Fibroblast of the aortic adventitia (primary cell): ENCODE measurements at places on chromosomes 2 and 18. TPM values are rescaled to one million over a fixed set of nuclear protein-coding genes. Genes with fewer than 3 reads are reported as not detected.

Gene ZBTB7C
- total RNA-seq: 0.09 and 0.41 TPM in 2 replicates

- peak; percentile 94 for DNase-seq
Measured at GRCh38 chr2:58042486-58042970, 4.1 kb upstream of the VRK2 start.

DNA sequence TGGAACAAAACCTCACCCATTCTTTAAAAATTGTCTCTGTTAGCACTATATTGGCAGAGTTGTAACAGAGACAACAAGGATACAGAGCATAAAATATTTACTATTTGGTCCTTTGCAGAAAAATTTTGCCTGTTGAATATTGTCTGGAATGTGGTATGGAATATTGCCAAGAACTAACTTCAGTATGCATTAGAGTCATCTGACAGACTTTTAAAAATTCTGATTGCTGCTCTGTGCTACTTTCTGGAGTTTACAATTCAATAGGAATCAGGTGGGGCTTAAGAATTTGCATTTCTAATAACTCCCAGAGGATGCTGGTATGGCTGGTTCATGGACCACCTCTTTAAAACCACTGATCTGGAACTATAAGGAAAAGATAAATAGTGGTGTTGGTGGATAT is 32.8 kb upstream of the NYAP2 start:
- no peak for DNase-seq

- DNase-seq: peak; percentile 96
Measured at GRCh38 chr2:188974164-188974563, at the start of gene COL3A1. Gene COL3A1 (plus strand): TSS chr2:188974373. CDS start chr2:188974490, 117 bp downstream.

Gene ZNF804A
- total RNA-seq: 4.7 and 12.9 TPM in 2 replicates

- peak; percentile 32 for DNase-seq
Measured at GRCh38 chr18:55795101-55795669, 207.2 kb upstream of the TCF4 start.

Gene TMEM169
- total RNA-seq: 0.36 TPM in 1 of 2 replicates, not detected in the other

Gene NAT8
- not detected in 2 replicates for total RNA-seq

DNA sequence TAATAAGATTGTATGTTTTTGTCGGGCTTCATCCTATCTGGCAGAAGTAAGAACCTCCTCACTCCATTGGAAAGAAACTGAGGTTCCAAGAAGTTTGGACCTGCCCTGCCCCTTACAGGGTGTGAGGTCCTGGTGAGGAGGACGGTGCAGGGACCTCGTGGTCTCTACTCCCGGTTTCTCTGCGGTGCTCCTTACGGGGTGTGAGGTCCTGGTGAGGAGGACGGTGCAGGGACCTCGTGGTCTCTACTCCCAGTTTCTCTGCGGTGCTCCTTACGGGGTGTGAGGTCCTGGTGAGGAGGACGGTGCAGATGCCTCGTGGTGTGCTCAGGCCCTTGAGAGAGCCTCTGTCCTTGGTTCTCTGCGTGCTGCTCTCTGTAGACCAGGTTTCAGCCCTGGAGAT is 5.2 kb downstream of the CTDP1 start:
- DNase-seq: no peak

DNA sequence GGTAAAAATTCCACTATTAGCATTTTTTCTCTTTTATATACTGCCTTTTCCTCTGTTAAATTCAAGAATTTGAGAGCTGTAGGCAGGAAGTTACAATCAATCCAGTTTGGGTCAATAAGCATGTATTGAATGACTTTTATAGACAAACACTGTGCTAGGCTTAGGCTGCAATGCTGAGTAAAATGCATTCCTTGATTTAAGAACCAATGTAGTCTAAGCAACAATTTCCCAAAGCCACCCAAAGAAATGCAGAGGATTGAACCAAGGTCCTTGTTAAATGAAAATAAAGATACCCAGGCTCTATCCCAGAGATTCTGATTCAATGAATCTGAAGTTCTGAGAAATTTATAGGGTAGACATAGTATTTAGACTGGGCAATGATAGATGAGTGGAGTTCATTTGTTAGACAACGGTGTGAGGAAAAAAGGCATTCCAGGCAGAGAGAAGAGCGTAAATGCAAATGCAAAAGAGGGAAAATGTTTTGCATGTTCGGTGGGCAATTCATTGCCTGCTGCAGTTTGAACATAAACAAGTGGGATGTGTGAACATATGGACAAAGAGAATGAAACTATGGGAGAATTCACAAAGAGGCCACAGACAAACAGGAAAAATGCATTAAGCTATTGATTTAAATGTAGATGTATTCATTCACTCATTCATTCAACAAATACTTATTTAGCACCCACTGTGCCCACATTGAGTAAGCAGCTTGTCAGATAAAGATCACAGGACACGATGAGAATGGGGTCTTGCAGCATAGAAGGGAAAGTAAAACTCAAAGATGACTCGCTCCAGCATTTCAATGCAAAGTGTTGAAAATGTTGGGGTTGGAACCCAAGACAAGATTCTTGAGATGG is 107.1 kb downstream of the EVA1A start:
- DNase-seq: no peak

GRCh38 chr2:48048476-48049171 is 142.3 kb upstream of the FBXO11 start:
- DNase-seq: peak; percentile 9

DNA sequence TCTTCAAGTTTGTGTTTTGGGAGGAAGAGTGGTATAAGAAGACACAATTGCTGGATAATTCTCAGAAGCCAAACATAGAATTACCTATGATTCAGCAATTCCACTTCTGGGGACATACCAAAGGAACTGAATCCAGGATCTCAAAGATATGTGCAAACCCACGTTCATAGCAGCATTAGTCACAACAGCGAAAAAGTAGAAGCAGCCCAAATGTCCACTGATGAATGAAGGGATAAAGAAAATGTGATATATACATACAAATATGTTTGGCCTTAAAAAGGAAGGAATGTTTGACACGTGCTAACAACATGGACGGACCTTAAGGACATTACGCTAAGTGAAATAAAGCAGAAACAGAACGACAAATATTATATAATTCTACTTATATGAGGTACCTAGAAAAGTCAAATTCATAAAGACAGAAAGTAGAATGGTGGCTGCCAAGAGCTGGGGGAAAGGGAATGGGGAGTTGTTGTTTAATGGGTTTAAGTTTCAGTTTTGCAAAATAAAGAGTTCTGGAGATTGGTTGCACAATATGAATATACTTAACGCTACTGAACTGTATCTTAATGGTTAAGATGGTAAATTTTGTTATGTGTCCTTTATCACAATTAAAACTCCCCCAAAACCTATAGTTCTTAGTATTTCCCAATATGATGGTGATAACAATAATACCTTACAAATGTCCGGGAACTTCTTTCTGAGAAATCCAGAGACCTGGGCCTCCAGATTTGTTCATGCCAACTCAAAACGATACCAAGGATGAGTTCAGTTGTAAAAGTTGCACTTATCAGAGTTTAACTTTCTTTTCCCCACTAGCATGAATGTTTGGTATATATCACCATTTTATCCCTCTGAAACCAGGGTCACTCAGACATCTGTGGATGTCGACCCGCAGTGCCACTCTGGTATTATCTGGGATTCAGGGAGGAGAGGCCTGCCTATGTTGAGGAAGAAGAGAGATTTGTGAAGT is 33.7 kb upstream of the WIPF1 start:
- peak; percentile 91 for DNase-seq

GRCh38 chr18:53421869-53422268 is 802.6 kb downstream of the MBD2 start:
- DNase-seq: no peak

Gene FBXO15
- total RNA-seq: 0.27 and 0.49 TPM in 2 replicates

DNA sequence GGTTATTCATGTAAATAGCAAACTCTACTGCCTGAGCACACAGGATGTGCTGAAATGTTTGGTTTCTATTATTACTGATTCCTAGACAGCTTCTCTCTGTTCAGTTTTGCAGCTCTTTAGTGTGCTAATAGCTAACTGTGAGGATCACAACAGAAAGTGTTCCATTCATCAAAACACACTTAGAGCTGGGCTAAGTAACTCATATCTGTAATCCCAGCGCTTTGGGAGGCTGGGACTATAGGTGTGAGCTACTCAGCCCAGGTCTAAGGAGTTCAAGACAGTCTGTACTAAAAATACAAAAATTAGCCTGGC is 63.2 kb downstream of the MOGAT1 start:
- DNase-seq: no peak

GRCh38 chr18:78558948-78559347 is 420.7 kb upstream of the SALL3 start:
- no peak for DNase-seq

- no peak for DNase-seq
Measured at GRCh38 chr2:214529514-214529913, 118.7 kb downstream of the VWC2L start.

- DNase-seq: peak; percentile 27
Measured at GRCh38 chr18:23209031-23209430, 73.7 kb downstream of the CABLES1 start.

DNA sequence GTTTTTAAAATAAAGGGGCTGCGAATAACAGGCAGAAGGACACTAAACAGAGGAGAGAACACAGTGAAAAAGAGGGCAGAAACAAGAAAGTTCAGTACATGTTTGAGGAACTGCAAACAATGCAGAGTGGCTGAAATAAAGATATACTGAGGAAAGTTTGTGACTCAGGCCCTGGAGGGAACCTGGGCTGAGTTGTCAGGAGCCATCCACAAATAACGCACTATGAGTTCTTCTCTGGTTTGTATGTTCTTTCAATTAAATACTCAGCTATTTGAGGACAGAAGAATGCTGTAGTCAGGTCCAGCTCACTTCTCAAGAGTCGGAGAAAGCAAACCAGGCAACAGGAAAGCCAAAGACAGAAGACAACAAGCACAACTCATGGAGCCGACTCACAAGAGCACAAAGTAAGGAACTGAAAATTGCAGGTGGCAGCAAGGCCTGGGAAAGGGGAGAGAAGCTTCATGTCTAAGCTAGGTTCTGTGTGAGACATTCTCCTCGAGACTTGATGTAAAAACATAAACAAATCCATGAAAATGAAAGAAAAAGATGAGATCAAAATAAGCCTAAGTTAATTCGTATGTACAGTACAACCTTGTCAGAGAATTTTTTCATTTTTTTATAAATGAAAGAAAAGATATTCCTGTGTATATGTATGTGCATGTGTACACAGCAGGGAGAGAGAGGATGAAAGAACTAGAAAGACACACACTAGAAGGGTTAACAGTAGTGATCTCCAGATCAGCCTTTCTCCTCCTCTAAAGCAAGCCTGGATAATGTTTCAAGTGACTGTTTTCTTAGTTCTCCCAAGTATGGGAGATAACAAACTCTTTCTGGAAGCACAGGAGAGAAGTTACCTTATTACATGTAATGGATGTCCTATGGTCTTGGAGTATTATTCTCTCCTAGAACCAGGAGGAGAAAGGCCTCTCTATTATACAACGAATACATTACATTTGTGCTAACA is 41.5 kb downstream of the CHN1 start:
- no peak for DNase-seq

- no peak for DNase-seq
Measured at GRCh38 chr2:149021761-149022160, 16.7 kb upstream of the LYPD6B start.

Gene TCF23
- total RNA-seq: 2.3 TPM in 1 of 2 replicates, not detected in the other

- DNase-seq: peak; percentile 85
Measured at GRCh38 chr2:223576873-223577272, 25.3 kb downstream of the SCG2 start.

Gene CIB4
- not detected in 2 replicates for total RNA-seq

DNA sequence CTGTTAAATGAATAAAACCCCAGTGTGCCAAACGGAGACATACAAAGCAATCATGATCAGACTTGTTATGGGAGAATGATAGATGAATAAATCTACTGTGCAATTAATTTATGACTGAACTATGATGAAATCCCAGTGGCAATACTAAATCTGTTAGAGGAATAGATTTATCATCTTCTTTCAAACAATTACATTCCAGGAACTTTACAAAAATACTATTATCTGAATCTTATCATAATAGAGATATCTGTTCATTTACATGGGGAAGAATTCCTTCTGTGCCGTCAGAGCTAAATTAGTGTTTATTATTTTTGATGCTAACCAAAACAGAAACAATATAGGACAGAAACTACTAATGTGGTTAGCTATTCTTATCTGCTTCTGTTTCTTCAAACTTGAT is 208.5 kb downstream of the CAMKMT start:
- DNase-seq: no peak

DNA sequence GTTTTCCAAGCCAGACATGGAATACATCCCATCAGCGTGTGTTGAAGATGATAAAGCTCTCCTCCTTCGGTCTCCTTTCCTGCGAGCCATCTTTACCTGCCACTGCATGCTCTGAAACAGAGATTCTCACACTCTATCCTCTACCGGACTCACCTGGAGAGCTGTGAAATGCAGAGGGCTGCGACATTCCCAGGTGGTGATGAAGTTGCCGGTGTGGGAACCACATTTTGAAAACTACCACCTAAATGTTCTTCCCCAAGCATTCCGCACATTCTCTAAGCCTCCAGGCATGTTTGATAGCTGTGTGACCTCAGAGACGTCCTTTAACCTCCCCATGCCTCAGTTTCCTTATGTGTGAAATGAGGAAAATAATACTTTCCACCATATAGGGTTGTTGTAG is 226.2 kb upstream of the RAB6C start:
- DNase-seq: no peak

- no peak for DNase-seq
Measured at GRCh38 chr2:24691806-24692205, 101.4 kb downstream of the PTRHD1 start.

DNA sequence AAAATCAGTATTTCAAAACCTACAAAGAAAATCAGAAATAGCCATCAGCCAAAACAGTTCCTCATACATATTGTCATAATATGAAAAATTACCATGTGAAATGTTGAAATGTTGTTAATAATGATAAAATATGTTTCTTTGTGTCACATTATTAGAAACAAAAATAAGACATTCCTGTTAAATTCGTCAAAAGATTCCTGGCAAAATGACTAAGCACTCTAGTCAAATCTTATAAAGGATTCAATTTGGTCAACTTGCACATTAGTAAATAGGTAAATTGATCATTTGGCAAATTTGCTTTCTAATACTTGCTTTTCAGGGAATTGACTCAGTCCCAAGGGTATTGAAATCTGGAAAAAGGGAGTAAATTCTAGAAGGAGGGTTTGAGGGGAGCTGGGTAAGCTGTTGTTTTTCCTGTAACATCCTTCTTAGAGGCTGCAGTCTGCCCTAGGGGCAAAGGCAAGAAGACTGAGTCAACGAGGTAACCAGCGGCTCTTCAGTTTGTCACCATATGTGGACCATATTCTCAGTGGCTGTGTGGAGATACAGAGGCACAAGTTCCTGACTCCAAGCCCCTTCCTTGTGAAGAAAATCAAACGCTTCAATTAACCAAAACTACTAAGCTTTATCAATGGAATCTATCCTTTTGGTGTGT is 482.3 kb downstream of the TNS1 start:
- peak; percentile 50 for DNase-seq
